Kidney (tissue), 22 donors: ENCODE measurements at places on chromosomes 5 and 9.

DNA sequence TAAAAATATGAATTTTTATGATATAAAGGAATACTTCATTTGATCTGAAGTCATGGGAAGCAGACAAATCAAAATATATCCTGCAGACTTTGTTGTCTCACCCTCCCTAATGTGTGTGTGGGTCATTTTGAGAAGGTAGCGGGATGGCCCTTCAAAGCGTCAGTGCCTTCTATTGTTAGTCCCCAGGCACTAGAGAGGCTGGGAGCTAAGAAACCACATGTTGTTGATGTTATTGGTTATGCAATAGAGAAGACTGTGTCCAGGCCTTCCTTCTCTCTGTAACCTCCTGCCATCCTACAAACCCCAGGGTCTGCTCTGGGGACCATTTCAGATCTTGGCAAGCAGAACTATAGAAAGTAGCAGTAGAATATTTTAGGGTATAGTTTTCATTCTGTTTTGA is 94.7 kb downstream of the NLN start:
- no peak for DNase-seq

DNA sequence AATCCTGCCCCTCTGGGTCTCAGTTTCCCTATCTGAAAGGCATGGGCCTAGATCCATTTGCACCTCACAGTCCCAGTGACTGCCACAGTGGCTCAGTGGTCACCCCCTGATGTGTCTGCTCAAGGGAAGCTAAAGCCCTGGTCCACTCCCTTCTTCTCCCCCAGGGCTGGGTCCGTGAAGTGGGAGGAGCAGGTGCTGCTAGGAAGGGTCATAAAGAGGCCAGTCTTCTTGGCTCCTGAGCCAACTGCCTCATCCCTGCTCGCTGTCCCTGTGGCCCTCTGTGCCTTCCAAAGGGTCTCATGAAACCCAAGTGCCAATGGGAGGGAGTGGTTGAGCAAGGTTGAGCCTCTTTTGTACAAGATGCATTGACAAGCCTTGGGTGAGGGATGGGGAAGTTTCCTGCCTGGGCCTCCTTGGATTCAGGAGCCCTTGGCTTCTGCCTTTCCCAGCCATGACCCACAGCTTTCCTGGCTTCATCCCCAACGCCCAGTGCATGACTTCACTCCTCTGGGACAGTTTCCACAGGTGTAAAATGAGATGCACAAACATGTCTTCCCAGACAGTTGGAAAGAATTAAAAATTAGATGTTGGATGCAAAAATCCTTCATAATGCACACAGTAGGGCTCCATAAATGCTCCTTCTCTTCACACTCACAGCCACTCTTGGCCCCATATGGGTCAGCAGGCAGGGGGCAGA is 1.6 kb upstream of the SLC6A7 start:
- DNase-seq: no peak

DNA sequence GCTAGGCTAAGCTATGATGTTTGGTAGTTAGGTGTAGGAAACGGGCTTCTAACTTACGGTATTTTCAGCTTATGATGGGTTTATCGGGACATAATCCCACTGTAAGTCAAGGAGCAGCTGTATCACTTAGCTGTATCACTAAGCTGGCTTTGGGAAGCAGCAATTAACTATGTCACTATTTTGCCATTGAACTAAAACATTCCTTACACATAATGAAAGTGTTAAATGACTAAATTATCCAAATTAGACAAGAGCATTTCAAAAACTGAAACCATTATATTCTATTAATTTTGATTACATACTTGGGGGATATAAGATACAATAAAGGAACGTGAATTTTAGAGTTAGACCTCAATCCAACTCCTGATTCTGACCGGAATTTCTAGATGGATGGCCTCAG is 188.3 kb downstream of the AGTPBP1 start:
- DNase-seq: no peak

GRCh38 chr5:34900652-34901051 is 14.7 kb downstream of the RAD1 start:
- DNase-seq: no peak

- DNase-seq: peak; percentile 92
These were observed 684 bp downstream of the DNAJA1 start for GRCh38 chr9:33025572-33026342.

DNA sequence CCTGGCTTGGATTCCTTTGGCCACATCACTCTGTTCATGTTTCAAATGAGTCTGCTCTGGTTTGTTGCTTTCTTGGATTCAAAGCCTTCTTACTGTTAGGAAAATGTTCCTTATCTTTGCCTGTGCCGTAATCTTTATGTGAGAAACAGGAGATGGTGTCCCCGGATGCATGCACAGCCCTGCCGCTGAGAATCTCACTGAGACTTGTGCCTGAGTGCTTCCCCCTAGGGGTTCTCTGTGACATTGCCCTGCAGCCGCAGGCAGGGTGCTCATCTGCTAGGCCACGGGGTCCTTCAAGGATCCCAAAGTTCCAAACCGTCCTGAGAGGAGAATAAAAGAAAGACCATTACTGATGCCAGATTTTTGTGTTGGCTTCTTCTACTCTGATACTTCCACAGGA is 81.4 kb upstream of the ANKRD55 start:
- DNase-seq: no peak

DNA sequence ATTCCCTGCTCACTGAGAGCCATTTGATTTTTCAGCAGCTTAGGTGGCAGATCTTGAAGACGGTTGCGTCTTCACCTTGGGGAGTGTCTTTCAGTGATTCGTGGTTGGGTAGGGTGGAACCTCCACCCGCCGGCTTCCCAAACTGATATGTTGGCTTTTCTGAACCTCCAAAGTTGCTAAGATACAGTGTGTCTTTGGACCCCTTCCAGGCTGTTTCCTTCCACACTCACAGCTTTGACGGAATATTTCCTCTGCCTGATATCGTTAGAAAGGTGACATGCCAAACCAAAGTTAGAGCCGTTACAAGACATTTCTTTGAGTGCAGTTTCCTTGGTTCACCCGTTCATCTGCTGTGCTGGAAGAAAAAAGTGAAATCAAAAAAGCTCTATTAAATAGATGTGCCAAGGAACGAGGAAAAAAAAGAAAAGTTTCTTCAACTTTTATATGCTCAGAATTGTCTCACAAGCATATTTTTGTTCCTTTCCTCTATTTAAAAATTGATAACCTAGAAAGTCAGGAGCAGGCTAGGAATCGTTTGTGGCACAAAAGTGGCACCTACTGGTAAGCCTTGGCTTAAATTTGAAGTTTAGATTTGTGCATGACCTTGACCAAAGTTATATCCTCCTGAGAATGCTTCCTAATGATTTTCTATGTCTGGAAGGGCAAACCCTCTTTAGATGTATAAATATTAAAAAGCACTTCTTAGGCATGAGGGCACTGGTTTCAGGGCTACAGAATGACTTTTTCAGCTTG is 270.7 kb upstream of the WWC1 start:
- DNase-seq: no peak

DNA sequence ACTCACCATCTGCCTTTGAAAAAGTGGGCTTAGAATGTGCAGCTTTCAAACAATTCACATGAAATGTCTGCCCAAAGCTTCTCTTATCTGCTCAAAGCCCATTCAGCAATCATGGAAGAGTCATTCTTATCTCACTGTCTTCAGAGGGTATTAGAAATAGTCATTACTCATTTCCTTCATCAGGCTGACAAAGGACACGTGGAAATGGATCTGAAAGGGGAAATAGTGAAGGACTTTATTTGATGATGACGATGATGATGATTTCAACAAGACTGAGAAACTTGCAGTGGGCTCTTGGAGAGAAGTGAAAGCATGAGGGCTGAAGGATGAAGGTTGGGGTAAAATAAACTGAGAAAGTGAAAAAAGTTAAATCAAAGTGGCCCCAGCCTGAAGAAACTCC is 194.3 kb downstream of the SMARCA2 start:
- DNase-seq: no peak

- no peak for DNase-seq
These were observed 45.5 kb upstream of the ANKRD33B start for GRCh38 chr5:10518347-10518746.

- DNase-seq: no peak
These were observed 19.5 kb downstream of the MARCHF6 start for GRCh38 chr5:10372726-10373709.

- no peak for DNase-seq
These were observed 3.5 kb downstream of the PHF19 start for GRCh38 chr9:120873512-120873911.

DNA sequence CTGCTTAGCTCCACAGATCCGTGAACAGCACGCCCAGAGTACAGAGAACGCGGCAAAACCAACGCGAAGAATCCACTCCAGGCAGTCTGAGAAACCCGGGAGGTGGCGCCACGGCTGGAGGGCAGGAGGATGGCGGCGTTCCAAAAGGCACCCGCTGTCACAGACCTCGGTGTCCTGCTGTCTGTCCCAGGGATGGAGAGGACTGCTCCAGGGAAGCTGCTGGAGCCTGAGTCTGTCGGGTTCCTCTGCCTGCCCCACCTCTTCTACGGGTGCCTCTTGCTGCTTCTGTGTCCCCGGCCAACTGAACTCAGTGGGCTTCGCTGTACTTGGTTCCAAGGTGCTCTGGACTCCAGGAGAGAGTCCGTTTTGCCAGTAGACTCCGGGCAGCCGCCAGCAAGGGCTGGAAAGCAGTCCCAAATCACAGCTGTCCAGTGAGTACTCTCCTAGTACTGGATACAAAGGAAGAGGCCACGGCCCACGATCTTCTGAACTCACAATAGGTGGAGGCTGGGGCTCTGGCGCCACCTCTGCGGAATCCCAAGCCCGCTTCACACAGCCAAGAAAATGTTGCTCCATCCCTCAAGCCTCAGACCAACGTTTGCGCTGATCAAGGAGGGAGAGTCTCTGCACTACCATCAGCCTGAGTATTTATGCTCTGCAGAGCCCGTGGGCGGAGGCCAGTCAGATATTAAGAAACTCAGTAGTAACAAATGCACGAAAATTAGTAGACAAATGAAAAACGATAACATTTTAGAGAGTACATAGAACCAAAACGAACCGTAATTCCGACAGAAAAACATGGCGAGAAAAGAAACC is 440 bp downstream of the ANXA2R start:
- DNase-seq: peak; percentile 61
